ENCODE measurements at places on chromosomes 1 and 21. TPM values are rescaled to one million over a fixed set of nuclear protein-coding genes. Genes with fewer than 3 reads are reported as not detected.

Gene GUCA2A
- total RNA-seq: not detected

Gene METTL25B
- 17.3 TPM for total RNA-seq

Gene OR2C3
- total RNA-seq: not detected

DNA sequence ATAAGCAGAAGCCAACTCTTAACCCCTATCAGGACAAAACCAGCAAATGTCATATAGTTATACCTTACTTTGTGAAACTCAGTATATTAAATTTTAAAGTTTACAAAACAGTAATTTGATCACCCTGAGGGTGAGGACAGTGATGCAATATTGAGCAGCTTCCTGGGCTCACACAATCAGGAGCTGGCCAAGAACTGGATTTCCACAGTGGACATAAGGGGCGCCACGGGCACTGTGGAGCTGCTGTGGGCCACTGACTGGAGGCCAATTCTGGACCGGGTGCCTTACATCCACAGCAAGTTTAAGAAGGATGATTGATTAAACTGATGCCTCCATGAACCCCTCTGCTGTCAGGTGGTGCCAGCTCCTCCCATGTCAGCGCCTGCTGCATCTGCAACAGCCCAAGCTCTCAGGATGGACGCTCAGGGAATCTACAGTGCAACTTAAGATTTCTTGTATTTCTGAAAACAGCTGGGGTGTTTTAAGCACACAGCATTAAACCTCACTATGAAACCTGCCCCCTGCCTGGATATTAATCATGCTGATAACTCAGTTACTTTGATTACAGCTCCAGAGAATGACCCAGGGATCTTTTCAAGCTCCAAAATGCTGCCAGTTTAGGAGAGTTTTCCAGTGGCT is 55.9 kb downstream of the TOR3A start:
- no peaks in the 10 kb centered on the region for H3K27me3 ChIP-seq
- DNase-seq: no peak
- H3K4me3 ChIP-seq: no peak overlapping the region

DNA sequence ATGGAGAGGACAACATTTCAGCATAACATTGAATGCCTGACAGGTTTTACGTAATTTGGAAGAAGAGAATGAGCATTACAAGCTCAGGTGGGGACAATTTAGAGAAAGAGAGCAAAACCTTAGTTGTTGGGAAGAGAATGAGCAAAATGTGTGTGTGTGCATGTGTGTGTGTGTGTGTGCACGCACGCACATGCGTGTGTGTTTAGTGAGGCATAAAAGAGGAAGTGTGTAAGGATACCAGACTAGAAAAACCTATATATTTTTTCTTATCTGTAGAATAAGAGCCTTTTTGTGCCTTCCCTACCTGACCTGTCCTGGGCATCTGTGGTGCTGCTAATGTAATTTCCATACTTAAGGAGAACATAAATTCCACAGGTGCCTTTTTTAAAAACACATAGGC is 99.0 kb upstream of the PLXNA2 start:
- no peaks in the 10 kb centered on the region for H3K4me1 ChIP-seq
- H3K27me3 ChIP-seq: no peaks in the 10 kb centered on the region
- DNase-seq: no peak

- DNase-seq: peak; percentile 76
- H3K27me3 ChIP-seq: no peaks in the 10 kb centered on the region
These were observed 20.3 kb downstream of the C2CD2 start for GRCh38 chr21:41933313-41934079.

- peak overlapping the region; percentile 15 for H3K27ac ChIP-seq
- H3K4me1 ChIP-seq: peaks cover 6% of the 10 kb centered on the region
- H3K4me3 ChIP-seq: peak overlapping the region; percentile 39
- peak; percentile 88 for DNase-seq
- no peaks in the 10 kb centered on the region for H3K36me3 ChIP-seq
- H3K27me3 ChIP-seq: no peaks in the 10 kb centered on the region
These were observed 29.7 kb downstream of the PBX1 start for GRCh38 chr1:164588516-164589341.

- DNase-seq: no peak
- H3K4me1 ChIP-seq: peaks cover 4% of the 10 kb centered on the region
- H3K27ac ChIP-seq: no peak overlapping the region
- H3K36me3 ChIP-seq: no peaks in the 10 kb centered on the region
- H3K4me3 ChIP-seq: no peak overlapping the region
These were observed 23.4 kb upstream of the EPHB2 start for GRCh38 chr1:22687191-22687590.

- no peak overlapping the region for H3K27ac ChIP-seq
- H3K36me3 ChIP-seq: no peaks in the 10 kb centered on the region
- H3K27me3 ChIP-seq: peaks cover 6% of the 10 kb centered on the region
- no peak for DNase-seq
These were observed 43.5 kb downstream of the RIMS3 start for GRCh38 chr1:40621821-40622450.

GRCh38 chr1:32335535-32335789 is 571 bp downstream of the MARCKSL1 start:
- DNase-seq: no peak
- peak overlapping the region; percentile 48 for H3K4me3 ChIP-seq
- H3K27ac ChIP-seq: no peak overlapping the region
- peaks cover 5% of the 10 kb centered on the region for H3K36me3 ChIP-seq

Measured in fibroblast of lung (primary cell).